EH (cell line): ENCODE measurements at places on chromosomes 16 and 17.
A peak's percentile ranks its signal among the peaks of the same experiment; 100 is the strongest.

DNA sequence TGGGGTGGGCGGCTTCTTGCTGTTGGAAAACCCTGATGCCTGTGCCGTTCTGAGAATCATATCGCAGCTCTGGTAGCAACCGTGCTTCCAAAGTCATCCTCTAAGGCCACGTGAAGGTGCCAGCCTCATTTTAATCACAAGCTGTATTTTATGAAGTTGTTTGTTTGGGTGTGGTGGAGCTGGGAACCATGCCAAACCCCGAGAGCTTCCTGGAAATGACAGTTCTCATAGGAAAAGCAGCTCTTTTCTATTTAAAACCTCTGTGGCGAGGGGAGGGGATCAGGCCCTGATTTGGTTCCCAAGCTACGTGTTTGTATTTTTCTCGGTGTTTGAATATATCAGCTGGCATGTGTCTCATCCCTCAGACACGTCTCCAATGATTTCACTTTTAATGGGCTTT, 21.7 kb downstream of the KNOP1 start:
- peak; percentile 92 for DNase-seq

DNA sequence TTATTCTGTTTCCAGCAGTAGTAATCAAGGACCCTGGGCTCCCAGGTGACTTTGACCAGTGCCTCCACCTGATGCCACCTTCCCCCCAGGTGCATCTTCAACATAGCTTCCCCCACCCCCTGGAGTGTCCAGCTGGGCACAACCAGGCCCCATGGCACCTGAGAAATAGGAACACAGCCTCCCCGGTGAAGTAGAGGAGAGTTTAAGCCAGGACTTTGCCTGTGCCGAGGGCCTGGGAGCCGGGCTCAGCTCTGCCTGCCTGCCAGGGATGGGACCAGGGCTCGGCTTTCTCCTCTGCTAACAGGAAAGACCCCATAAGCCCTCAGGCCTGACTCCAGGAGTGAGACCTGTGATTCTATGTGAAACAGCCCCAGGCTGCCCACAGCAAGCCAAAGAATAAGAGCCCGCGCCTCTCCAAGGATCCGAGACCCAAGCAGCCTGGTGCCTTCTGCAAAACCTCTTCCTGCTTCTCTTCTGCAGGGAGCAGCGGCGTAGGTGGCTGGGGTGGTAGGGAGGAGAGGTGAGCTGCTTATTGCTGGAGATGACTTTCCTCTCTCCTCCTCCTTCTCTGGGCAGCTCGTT, 16.4 kb upstream of the RBFOX3 start:
- DNase-seq, result no peak

- DNase-seq, result no peak
Observed at GRCh38 chr17:76537578-76538280, at the start of gene CYGB. TSS of gene CYGB (minus strand) at chr17:76537709. CDS start at chr17:76537542, 167 bp downstream.

- no peak for DNase-seq
Observed at GRCh38 chr17:59505610-59506276, 59.7 kb upstream of the DHX40 start.

DNA sequence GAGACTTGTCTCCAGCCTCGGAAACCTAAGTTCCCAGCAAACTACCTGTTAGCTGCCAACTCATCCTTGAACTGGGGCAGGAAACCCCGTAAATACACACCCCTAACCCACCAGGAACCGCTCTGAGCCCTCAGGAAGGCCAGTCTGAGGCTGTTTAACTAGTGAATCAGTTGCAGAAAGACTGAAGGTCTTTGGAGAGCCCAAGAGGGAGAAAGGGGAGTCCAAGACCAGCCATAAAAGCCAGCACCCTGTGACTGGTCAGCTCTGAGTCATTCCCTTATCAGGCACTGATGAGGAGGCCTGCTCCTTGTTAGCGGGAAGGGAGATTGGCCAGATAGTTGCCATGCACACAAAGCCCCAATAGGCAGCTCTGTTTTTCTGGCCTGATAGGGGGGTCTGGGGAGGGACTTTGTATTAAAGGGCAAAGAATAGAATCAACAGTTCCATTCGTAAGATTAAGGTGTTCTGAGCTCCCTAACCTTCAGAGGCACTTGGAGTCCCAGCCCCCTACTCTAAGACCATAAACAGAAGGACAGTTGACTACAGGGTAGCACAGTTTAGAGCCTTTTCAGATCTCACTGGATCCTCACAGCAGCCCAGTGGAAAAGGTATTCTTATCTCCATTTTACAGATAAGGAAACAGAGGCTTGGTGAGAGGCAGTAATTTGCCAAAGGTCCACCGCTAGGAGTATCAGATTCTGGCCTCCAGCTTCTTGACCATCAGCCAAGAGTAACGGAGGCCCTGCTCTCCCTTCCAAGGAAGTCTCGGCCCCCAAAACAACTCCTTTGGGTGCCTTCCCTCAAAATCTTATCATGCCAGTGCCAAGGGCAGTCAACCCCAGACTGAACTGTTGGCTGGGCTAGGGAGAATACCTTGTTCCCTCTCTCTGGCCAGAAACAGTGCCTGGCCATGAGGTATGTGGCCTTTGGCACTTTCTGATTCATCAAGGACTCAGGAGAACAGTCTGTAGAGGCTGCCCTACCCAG, 2.2 kb upstream of the KRT19 start:
- DNase-seq, result peak; percentile 97

DNA sequence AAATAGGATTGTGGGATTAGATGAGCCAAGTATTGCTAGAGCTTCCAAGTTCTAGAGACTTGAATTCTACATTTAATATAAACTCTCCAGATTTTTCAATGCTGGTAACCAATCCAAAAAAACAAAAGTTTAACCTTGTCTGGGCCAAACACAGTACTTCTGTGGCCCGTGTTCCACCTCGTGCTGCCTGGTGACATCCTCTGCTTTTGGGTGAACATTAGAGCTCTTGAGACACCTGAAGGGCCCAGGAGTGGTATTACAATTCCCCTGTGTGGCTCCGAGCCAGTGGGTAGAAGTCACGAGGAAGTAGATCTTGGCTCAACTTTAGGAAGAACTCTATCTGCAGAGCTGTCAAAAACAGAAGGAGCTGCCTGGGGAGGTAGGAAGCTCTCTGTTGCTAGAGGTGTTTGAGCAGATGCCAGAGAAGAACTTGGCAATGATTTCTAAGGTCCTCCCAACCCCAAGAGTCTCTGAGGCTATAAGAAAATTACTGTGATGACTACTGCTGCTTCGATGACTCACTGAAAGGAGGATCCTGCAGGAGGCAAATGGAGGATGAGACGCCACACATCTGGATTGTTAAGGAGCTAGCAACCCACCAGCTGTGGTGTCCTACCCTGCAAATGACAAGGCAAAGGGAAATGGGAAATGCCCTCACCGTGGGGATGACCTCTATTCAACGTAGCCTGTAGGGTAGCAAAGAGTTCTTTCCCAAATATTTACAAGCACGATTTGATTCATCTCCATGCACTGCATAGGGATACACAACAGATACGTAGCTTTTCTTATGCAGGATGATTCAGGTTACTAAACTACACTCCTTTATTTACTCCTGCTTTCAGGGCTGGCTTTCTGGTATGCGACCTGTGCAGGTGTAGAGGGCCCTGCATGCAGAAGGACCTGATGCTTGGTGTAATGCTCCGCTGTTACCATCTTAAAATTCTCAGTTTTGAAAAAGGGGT, 45.8 kb upstream of the GAS7 start:
- DNase-seq, result peak; percentile 3

- DNase-seq, result no peak
Observed at GRCh38 chr16:9499941-9500593, 408.6 kb downstream of the HAPSTR1 start.

- DNase-seq, result no peak
Observed at GRCh38 chr17:42566215-42566882, 551 bp upstream of the MLX start.

DNA sequence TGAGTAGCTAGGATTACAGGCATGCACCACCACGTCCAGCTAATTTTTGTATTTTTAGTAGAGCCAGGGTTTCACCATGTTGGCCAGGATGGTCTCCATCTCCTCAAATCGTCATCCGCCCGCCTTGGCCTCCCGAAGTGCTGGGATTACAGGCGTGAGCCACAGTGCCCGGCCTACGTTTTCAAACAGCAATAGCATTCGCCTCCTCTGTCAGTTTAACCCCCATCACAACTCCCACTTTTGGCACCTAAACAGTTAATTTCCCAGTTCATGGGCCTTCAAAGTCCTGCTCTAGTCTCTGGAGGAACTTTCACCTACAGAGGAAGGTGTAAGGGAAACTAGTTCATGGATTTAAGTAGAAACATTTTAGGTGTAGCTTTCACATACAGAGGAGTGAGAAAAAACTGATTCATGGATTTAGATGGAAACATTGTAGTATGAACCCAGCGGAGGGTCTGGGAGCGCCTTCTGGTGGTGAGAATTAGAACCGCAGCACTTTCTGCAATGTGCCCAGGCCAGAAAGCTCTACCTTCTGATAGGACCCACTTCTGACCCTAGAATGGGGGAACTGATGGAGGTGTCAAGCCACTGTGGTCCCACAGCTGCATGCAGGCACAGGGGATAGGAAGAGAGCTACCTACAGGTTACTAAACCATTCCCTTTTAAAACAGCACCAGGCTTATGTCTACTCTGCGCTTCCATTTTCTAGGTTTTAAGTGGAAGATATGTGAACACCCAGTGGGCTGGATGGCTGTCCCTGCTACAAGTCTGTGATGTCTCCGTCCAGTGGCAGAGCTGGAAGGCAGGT, 12.0 kb upstream of the MEOX1 start:
- DNase-seq, result peak; percentile 69

DNA sequence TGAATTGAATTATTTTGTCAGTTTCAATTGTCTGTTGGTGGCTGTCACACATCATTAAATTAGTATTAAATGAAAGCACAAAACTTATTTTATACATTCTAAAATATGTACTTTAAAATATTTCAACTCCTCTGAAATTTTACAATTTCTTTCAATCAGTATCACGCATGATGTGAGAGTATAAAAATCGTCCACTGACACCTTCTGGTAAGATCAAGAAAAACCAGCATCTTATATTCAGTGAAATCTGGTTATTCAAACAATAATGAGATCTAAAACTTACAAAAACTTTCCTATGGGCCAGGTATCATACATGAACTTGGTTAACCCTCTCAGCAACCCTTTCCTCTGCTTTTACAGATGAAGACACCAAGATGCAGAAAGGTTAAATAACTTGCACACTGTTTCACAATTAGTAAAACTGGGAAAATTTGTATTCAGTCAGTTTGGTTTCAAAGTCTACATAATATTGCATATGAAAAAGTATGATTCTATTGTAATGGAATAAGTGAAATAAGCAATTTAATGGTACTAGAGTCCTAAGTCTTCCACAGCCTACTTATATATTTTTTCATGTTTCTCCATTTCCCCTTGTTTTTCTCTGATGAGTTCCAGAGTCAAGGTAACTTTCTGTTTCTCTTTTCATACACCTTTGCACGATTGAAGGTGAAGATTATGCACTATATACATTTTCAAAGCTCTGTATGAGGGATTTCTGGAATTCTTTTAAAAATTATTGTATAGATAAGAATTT, 58.7 kb downstream of the EFCAB5 start:
- DNase-seq, result no peak

GRCh38 chr17:40498281-40499084, 2.9 kb downstream of the TNS4 start:
- DNase-seq, result peak; percentile 45

- peak; percentile 87 for DNase-seq
Observed at GRCh38 chr17:37392024-37392590, 14.5 kb downstream of the ACACA start.

GRCh38 chr16:27482397-27483087, 67.2 kb downstream of the GTF3C1 start:
- DNase-seq, result no peak

GRCh38 chr16:77113835-77114234, 77.2 kb upstream of the MON1B start:
- no peak for DNase-seq

- DNase-seq, result no peak
Observed at GRCh38 chr17:35313875-35314409, 59.5 kb downstream of the SLFN11 start.

DNA sequence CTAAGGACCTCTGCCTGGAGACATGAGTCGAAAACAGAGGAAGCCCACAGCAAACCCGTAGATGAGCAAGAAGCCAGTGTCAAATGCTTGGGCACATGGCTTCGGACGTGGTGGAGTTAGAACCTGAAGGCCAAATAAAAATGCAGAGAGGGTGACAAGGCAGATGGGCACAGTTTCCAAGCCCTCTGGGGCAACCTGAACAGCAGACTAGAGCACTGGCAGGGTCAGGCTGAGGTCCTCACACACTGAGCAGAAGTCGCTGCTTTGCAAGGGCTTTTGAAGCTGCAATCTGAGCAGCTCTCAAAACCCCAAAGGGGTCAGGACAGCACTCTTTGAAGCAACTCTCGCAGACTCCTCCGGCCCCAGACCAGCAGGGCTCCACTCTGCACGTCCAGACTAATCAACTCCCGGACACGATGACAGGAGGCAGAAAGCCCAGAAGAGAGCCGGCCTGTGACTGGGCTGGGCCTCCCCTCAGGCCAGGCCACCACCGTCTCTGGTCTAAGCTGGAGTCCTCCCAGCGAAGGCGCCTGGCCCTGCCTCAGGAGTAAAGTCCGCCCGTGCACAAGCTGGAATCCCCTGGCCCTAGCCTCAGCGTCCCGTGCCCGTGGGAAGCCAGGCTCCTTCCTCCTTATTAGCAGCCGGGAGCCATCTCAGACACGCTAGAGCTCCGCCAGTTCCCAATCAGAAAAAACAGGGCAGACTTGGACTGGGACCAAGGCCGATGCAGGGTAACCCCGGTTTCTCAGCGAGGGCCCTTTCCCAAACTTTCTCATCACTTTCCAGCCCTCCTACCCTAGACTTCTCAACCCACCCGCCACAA, 924 bp downstream of the SMARCD2 start:
- DNase-seq, result peak; percentile 66

GRCh38 chr17:80428796-80429195, 13.8 kb downstream of the ENDOV start:
- no peak for DNase-seq

DNA sequence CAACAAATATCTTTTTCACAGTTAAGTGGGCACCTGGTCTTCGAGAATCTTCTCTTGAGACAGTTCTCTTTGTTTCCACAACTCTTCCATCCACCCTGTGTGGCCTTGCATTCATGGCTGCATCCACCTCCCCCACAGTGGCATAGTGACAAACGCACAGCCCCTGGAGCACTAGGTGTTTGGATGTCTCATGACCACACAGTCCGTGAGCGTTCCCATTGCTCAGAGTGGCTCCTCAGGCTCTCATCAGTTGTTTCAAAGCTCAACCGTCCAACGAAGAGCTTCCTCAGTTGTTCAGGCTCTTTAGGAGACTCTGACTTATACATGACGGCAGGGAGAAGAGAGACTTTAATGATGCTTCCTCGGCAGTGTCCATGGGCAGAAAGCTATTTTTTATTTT, 191.6 kb downstream of the CDRT15L2 start:
- no peak for DNase-seq

- peak; percentile 62 for DNase-seq
Observed at GRCh38 chr17:14302091-14302430, 1.2 kb downstream of the HS3ST3B1 start.

DNA sequence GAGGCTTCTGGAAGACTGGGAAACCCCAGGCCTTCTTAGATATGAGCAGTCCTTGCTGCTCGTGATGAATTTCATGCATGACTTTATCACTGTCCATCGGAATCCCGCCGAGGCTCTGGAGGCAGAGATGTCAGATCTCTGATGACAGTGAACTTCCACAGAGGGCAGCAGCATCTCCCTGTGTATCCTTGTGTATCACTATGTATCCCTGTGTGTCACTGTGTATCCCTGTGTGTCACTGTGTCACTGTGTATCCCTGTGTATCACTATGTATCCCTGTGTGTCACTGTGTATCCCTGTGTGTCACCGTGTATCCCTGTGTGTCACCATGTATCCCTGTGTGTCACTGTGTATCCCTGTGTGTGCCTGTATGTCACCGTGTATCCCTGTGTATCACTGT, 160.2 kb upstream of the CHMP6 start:
- DNase-seq, result no peak
